ENCODE measurements at places on chromosomes 1 and 21.

DNA sequence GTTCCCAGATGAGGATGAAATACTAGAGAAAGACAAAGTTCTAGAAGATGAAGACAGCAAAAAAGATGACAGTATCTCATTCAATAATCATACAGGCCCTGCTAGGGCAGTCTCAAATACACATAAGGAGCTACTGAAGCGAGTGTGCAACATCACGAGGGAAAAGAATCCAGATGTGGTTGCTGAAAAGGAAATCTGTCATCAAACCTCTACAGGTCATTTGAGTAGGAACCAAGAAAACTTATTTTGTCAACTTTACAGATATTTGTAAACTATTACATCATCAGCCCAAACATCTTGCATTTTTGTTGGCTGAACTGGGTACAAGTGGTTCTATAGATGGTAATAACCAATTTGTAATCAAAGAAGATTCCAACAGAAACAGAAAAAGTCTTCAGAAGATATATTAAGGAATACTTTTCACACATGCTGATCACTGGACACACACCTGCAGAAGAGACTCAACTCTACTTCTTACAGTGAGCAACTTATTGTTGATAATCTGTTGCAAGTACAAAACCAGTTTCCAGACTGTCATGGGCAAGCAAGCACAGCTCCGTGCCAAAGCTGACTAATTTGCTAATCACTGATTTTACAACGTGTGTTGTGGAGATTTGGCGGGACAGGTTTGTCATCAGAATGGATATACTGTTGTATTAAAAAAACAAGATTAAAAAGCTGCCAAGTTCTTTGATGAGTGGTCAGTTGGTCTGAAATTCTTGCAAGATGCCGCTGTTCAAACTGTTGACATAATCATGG is 42.1 kb downstream of the TRIM33 start:
- DNase-seq: peak; percentile 33

- no peak for DNase-seq
Measured at GRCh38 chr1:3237994-3238702, 169.1 kb downstream of the PRDM16 start.

DNA sequence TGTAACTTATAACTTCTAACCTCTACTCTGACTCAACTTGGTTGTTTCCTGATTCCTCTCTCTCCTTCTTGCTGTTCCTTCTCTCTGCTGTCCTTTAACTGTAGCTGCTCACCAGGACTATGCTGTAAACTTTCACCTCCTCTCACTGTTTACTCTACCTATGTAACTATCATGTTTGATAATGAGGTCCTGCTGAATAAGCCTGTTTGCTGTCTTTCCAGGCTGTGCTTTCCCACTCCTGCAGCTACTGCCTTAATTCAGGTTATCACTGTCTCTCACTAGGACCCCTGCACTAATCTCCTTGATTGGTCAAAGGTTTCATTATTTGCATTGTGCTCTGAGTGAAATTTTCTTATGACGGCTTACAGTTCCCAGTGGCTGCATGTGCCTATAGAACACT is 633.9 kb upstream of the PTBP2 start:
- no peak for DNase-seq

DNA sequence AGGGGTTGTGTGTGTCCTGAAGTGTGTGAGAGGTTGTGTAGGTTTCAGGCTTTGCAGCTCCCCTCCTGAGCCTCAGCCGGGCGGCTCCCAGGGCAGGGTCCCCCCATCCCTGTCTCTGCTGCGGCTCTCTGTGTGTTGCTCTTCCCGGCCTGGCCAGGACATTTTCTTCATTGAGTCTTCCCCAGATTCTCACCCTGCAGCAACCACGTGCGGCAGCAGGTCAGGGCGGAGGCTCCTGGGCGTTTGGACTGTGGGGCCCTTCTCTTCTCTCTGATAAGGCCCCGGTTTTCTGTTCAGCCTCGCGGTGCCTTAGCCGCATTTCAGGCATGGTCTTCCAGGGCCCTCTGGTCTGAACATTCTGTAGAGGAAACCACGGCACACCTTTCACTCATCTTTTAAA is 1.8 kb upstream of the TCP10L start:
- DNase-seq: no peak

DNA sequence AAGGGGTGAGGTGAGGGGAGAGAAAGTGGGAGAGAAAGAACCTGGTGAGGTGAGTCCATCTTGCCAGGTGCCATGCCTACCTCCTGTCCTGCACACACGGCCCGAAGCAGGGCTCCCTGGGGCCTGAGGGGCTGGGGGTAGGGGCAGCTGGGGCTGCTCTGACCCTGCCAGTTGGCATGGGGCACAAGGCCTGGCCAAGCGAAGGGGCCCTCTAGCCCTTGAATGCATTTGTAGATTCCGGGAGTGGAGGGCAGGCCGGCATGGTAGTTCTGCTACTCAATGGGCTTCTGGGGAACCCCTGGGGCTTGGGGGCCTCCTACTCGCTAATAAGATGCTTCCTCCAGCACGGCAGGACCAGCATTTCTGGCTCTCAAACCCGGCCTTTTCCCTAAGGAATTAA is 3.6 kb upstream of the PRDM16 start:
- DNase-seq: no peak

DNA sequence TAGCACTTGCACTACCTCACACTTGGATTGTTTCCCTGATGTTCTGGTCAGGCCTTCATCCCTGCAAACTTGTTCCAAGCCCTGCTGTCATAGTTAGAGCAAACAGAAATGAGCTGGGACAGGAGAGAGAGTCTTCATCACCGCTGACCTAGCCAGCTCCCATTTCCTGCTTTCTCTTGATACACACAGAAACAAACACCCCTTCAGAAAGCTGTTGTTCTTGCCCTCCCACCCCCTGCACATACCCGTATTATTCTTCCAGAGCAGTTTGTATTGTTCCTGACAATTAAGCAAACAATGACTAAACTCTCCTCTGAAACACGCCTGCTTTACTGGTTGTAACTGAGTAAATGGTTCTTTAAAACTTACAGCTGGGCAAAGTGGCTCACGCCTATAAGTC is 2.9 kb upstream of the SYT2 start:
- DNase-seq: peak; percentile 49

DNA sequence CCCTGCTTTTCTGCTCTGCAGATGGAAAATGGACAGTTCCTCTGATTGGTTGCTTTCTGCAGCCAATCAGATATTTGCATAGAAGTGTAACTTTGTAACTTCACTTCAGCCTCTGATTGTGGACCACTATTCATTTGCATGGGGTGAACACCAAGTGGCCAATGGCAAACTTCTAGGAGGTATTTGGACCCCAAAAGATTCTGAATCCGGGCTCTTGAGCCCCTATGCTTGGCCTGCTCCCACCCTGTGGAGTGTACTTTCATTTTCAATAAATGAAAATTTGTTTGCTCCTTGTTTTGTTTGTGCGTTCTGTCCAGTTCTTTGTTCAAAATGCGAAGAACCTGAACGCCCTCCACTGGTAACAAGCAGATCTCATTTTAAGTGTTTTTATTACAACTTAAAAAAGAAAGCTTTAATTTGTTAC is 6.4 kb upstream of the GSTM4 start:
- DNase-seq: peak; percentile 69

DNA sequence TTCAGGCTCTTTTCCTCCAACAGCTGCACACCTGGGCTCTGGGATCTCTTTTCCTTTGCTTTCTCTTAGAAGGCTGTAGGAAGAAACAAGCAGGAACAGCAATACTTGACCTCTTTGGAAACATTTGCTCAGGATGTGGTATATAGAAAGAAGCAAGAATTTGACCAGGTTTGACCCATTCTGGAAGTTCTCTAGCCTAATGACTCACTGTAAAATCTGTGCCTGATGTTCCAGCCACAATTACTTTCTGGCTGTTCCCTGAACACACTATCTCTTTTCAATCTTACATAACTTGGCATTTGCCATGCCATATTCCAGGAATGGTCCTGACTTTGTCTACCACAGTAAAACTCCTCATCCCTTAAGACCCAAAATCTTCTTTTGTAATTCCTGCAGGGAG is 419.9 kb upstream of the DAB1 start:
- peak; percentile 52 for DNase-seq

DNA sequence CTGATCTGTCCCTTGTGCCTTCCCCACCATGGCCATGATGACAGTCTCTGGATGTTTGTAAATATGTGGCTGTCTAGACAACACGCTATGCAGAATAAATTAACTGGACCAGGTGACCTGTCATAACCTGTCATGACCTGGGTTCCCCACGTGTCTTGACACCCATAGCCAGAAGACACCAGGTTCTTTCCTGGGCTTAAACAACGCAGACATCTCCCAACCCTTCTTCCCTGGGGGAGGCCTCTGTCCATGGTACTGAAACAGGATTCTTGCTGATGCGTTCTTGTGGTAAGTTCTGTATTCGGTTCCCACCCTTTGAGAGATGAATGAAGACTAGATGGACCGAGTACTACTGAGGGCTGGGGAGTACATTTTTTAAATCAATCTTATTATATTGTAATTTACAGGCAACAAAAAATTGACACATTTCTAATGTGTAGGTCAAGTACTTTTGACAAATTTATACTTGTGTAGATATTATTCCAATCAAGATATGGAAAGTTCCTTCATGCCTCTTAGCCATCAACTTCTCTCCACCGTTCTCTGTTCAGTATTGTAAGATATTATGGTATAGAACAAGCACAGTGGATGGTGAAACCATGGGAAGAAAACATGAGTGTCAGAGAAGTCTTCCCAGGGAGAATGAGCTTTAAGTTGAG is 738.8 kb downstream of the PTPRU start:
- peak; percentile 43 for DNase-seq

DNA sequence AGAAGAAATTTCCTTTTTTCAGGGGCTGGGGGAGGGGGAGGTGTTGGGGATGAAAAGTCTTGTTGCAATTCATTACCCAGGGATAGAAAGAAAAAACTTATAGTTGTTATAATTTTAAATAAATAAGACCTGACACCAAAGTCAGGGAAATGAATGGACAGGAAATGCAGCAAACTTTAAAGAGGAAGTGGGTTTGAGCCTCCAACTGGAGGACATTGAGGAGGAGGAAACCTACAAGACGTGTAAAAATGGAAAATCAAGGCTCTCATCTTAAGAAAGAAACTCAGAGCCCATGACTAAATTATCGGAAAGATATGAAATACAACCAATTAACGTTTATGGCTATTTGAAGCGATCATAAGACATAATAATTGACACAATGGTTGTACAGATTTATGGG is 54.4 kb downstream of the NIBAN1 start:
- no peak for DNase-seq

- no peak for DNase-seq
Measured at GRCh38 chr1:61782771-61783170, 40.5 kb downstream of the PATJ start.

GRCh38 chr1:202230939-202231645 is 37.5 kb downstream of the LGR6 start:
- DNase-seq: no peak

- peak; percentile 57 for DNase-seq
Measured at GRCh38 chr1:159922511-159923202, 2.6 kb downstream of the TAGLN2 start.

DNA sequence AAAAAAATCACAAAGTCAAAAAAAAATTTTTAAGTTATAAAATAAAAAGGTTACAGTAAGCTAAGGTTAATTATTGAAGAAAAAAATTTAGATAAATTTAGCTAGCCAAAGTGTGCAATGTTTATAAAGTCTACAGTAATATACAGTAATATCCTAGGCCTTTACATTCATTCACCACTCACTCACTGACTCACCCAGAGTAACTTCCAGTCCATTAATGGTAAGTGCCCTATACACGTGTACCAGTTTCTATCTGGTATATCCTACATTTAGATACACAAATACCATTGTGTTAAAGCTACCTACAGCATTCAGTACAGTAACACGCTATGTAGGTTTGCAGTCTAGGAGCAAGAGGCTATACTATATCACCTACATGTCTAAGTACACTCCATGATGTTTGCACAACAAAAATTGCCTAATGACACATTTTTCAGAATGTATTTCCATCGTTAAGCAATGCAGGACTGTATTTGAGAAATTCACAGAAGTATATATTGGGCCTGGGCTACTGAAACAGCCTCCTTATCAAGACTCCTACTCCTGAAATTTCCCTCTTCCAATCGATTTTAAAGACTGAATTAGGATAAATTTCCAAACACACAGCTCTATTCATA is 155.1 kb downstream of the COP1 start:
- peak; percentile 26 for DNase-seq

DNA sequence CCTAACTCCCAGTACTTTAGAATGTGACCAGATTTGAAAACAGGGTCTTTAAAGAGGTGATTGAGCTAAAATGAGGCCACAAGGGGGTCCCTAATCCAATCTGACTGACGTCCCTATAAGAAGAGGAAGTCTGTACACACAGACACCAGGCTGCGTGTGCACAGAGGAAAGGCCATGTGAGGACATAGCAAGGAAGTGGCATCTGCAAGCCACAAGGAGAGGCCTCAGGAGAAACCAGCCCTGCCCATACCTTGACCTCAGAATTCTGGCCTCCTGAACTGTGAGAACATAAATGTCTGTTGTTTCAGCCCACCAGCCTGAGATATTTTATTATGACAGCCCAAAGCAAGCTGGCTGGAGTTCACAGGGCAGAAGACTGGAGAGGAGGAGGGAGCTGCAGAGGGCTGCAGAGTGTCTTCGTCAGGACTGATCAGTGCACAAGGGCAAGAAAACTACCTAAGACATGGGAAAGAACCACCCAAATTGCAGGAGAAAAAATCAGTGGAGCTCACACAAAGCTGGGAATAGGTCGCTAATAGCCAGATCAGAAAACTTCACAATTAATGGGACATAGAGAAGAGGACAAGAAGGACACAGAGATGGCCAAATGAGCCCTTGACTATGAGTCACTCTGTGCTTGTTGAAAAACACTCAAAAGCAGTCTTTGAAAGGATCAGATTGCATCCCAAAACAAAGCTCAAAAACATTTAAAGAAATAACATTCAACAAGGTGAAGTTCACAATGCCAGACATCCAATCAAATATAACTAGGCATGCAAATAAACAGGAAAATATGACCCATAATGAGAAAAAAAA is 14.1 kb upstream of the WNT9A start:
- DNase-seq: no peak

DNA sequence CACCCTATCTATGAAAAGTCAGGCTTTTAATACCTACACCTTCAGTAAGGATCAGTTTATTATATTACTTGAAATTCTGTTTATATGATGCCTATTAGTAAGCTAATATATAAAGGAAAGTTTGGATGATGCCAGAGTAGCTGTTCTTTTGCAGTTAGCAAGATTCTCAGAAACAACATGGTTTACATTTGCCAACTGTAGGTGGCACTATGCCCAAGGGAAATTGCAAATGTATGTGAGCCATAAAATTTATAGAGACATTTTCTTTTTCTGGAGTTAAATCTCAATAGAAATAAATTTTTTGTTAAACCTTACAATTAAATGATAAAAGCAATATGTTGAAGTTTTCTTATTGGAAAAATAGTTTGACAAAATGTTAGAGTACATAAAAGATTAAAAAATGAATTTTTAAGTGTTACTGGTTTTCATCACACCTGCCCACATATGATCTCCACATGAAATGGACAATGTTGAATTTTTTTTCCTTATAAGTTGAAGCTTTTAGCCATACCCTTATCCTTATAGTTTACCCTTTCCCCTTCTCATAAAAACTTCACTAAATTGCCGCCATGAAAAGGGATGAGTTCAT is 32.1 kb upstream of the EPHX4 start:
- peak; percentile 78 for DNase-seq
